ENCODE measurements at places on chromosomes 5 and 9.

DNA sequence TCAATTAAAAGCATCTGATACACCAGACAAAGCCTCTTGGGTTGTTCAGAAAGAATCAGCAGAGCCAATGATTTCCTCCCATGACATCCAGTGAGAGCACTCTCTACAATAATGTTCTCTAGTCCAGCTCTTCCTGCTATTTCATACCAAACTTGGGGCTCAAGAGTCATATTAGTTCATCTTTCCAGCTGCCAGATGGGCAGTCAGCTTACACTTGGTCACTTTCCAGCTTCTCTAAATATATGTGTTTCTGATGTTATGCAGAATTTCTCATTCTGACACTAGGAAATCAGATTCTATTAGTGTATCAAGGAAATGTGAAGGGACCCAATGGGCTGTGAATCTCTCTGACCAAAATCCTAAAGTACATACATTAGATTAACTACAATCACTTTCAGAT, 148.9 kb downstream of the ENC1 start:
- no peak for DNase-seq

GRCh38 chr9:114452219-114453165, 52.8 kb downstream of the WHRN start:
- peak; percentile 84 for DNase-seq

GRCh38 chr5:62093976-62094375, 212.0 kb upstream of the KIF2A start:
- peak; percentile 61 for DNase-seq

DNA sequence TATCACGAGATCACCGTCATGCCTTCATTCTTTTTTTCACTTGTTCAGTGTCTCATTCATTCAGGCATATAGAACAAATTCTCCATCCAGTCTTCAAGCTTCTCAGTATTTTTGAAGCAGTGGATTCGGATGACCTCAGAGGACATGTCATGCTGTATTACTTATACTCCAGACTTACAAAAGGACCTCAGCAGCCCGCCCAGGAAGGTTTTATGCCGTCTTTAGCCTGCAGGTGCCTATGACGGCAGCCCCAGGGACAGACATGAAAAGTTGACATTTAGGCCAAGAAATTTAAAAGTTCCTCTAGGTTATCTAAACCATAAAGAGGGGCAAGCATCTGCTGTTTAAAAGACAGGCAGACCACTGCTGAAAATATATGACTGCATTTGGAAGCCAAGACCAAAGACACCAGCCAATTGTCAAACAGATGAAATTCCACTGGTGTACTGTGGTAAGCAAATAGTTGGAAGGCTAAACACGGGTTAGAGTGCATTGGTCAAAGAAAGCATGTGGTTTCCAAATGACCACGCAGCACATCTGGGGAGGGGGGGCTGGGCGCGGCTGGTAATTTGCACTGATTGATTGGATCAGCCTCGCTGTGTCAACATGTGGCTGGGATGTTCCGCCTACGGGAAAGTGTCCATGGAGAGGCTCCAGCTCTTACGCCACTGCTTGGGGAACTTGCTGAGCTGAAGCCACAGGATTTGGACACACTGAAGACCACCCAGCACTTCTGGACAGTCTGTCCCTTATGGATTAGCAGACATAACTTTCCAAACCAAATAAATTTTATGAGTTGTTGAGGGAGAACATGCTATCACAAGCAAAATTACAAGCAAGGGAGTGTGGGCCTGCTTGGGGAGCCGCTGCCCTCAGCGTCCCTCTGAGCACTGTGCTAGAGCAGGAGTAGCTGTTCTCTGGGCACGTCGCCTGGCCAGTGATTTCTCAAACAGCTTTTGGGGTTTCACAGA, 173.6 kb downstream of the FANCC start:
- DNase-seq, result no peak

- no peak for DNase-seq
These were observed 20.9 kb downstream of the RFK start for GRCh38 chr9:76373173-76373783.

DNA sequence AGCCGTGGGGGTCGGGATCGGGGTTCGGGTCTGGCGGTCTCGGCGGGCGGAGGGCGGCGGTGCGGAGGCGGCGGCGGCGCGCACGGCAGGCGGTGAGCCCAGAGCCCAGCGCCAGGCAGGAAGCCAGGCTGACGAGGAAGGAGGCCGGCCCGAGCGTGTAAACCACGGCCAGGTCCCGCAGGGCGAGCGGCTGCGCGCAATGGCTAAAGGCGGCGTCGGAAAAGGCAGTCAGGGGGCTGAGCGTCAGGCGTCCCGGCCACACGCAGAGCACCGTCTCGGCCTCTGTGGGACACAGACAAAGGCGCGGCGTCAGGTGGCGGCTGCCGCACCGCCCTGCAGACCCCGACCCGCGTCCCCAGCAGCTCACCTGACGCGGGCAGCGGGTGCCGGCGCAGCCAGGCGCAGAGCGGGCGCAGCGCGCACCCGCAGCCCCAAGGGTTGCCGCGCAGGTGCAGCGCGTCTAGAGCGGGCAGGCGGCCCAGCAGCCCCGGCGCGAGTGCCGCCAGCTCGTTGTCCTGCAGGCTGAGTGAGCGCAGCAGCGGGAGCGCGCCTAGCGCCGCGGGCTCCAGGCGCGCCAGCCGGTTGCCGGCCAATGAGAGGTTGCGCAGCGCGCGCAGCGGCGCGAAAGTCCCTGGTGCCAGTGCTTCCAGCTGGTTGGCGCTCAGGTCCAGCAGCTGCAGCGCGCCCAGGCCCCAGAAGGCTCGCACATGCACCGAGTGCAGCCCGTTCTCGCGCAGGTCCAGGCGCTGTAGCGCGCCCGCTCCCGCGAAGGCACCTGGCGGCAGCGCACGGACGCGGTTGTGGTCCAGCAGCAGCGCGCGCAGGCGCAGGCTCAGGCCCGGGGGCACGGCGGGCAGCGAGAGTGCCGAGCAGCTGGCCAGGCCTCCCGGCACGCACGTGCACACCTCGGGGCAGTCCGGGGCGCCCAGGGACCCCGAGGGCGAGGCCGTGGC, 671 bp downstream of the LRRC26 start:
- DNase-seq, result peak; percentile 75

DNA sequence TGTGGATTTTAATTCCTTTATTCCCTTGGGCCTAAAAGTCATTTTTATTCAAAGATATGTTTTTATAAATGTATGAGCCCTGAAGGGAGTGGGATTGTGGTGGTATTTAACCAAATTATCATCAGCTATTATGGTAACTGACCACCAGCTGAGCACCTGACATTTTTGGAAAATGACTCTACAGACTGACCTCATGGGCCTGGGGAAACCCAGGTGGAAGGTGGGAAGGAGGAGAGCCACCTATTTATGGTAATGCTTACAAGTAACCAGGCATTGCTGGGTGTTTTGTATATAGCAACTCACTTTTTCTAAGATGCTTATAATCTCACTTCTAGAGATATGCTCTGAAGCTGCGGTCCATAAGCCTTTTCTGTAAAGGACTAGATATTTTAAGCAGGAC, 22.3 kb upstream of the NFIB start:
- DNase-seq, result no peak

- peak; percentile 34 for DNase-seq
These were observed 407.7 kb downstream of the SPOCK1 start for GRCh38 chr5:137091472-137091871.

GRCh38 chr5:148224117-148224742, 14.1 kb upstream of the MARCOL start:
- no peak for DNase-seq

GRCh38 chr5:61268871-61269270, 63.2 kb upstream of the ZSWIM6 start:
- no peak for DNase-seq

DNA sequence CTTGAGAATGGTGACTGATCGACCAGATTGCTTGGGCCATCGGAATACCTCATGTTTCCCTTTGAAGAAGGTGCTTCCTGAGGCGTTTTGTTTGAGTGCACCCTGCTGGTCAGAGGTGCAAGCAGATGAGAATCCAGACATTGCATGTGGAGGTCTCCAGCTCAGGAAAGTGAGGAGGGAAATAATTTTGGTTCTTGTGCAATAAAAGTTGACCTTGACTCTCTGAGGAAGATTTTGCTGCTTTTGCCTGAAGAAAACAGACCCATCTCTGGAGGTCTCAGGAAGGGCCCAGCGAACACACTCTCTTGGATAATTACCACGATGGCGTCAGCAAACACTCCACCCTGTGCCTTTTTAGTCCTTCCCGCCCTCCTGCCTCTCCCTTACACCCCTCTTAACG, 69.7 kb downstream of the GRAMD2B start:
- DNase-seq, result no peak

- DNase-seq, result peak; percentile 19
These were observed 6.5 kb upstream of the RICTOR start for GRCh38 chr5:39080597-39081204.

DNA sequence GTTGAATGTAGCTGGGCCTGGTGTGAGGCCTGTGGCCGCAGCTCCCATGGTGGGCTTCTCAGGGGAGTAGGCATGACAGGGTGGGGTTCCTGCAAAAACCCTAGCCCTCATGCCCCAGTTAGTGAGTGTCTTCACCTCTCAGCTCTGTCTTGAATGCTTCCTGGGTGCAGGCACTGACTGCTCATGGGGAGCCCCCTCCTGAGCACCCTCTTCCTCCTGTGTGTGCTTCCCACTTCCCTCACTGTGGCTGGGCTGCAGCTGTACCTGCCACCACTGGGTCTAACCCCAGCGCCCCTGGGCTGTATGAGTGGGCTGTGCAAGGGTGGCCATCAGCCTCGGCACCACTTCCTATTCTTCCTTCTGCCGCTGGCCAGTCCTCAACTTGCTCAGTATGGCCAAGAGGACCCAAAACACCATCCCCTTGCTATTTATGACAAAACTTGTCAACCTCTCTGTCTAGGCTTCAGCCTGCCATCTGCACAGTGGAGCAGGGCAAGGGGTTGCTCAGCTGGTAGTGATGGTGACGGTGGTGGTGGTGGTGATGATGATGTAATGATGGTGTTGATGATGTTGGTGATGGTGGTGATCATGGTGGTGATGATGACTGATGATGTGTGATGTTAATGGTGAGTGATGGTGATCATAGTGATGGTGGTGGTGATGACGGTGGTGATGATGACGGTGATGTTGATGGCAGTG, 67.5 kb downstream of the RXRA start:
- DNase-seq, result no peak

GRCh38 chr9:16221822-16222547, 648.5 kb downstream of the BNC2 start:
- no peak for DNase-seq

DNA sequence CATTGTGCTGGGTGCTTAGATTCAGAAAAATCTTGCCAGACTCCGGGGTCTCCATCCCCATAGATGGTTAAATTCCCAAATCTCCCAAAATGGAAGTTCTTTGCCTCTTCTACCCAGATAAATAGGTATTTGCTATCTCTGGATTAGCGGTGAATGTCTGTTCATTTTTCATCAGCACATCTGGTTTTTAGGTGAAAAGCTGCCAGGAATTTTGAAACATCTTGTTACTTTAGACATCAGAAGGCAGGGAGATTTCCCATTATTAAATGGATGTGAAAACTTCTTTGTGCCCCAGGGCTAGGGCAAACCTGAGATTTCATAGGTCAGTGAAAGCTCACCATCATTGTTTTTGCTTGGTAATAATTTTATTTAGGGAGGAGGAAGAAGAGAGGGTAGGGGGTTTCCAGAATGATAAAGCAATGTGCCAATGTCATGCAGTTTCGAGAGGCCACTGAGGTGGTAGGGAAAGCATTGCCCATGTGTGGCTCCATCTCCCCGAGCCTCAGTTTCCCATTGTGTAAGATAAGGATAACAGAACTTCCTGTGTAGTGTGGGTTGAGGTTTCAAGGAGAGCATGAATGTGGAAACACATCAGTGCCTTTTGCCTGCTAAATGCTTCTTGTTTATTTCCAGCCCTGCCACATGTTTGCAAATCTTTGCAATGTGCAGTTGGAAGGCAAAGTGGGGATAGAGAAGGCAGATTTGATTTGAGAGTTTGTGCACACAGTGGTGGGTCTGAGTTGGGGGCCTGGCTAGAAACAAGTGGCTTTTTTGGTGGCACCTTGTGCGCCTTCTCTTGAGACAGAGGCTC, 147.2 kb upstream of the KLF4 start:
- DNase-seq, result no peak

GRCh38 chr5:57094753-57095683, 78.8 kb upstream of the GPBP1 start:
- DNase-seq, result no peak

- no peak for DNase-seq
These were observed 284.1 kb downstream of the HCN1 start for GRCh38 chr5:45411971-45412612.

DNA sequence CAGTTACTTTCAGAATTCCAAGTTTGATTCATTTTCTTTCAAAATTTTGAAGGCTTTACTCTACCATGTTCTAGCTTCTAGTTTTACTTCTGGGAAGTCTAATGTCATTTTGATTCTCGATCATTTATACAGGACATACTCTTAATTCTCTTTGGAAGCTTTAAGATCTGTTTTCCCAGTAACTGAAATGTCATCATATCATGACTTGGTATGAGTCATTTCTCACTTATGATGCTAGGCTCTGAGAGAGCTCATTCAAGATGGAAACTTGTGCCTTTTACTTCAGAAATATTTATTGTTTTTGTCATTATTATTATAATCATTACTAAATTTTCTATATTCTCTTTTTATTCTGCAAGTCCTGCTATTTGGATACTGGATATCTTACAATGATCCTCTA, 222.3 kb downstream of the PARP8 start:
- no peak for DNase-seq

DNA sequence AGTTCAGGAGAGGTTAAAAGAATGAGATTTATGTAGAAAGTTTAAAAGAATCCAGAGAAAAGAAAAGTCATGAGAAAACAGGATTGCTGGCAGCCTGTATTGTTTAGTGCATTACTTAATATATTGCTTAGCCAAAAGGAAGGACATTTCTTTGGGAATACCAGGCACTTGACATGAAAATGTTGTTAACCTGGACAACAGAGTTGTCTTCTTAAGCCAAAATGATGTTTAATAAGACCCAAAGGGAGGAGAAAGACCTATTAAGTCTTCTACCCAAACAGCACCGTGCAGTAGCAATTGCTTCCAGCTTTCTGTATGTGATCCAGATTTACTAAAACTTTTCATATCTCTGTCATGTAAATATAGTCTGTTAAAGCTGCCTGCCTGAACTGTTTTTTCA, 74.0 kb upstream of the PRLR start:
- no peak for DNase-seq

GRCh38 chr5:76175051-76175666, 92.0 kb downstream of the SV2C start:
- peak; percentile 20 for DNase-seq

- no peak for DNase-seq
These were observed 33.9 kb upstream of the ALDH1B1 start for GRCh38 chr9:38358390-38359296.

DNA sequence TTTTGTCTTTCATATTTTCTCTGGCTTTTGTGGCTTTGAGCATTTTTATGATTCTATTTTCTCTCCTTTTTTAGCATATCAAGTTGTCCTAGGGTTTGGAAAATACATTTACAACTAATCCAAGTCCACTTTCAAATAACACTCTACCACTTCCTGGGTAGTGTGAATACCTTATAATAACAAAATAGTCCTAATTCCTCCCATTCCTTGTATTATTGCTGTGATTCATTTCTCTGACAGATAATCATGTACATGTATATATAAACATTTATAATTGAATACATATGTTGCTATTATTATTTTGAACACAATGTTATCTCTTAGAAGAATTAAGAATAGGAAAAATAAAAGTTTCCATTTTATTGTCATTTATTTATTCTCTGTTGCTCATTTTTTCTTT, 14.9 kb upstream of the ADAM19 start:
- no peak for DNase-seq

GRCh38 chr5:76953551-76954382, 922 bp downstream of the CRHBP start:
- DNase-seq, result no peak

- no peak for DNase-seq
These were observed 78.2 kb upstream of the MAP3K1 start for GRCh38 chr5:56737002-56737621.

GRCh38 chr5:11432116-11432515, 472.1 kb downstream of the CTNND2 start:
- no peak for DNase-seq
